Glomerular endothelial cell (primary cell): ENCODE measurements at places on chromosomes 4 and X. TPM values are rescaled to one million over a fixed set of nuclear protein-coding genes. Genes with fewer than 3 reads are reported as not detected.

DNA sequence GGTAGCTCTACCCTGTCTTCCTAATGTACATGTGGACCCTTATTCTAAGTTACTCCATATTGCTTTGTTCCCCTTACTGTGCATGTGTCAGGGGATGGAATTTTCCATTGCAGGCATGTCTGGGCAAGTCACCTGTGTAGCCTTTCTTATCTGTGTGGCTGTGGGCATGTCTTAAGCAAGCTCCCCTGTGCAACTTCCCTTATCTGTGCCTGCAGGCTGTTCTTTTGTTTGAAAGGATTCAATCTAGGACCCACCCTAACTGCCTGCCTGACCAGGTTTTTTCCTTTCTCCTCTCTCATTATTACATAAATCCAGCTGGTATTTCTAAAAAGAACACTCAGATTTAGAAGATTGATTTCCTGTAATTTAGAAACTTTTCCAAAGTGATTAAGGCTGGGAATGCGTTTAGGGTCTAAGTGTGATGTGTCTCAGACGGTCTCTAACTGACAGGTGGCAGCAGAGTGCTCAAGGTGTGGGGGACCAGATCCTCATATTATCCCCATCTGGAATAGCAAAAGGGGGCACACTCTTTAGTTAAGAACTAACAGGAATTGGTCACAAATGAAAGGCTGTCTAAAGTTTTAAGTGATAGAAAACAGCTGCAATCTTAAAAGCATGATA is 198.9 kb upstream of the PPP1R2C start:
- DNase-seq: no peak

GRCh38 chr4:61628727-61629126 is 428.6 kb downstream of the ADGRL3 start:
- DNase-seq: no peak

The EGFL6 gene
- not detected in 2 replicates for total RNA-seq

- DNase-seq: no peak
Measured at GRCh38 chrX:134963041-134963440, 27.8 kb upstream of the SMIM10 start.

The MSX1 gene
- 6.6 and 13.0 TPM in 2 replicates for total RNA-seq

GRCh38 chr4:105462576-105462975 is 11.3 kb downstream of the PPA2 start:
- DNase-seq: no peak

- DNase-seq: no peak
Measured at GRCh38 chr4:18627447-18628005, 606.0 kb upstream of the LCORL start.

DNA sequence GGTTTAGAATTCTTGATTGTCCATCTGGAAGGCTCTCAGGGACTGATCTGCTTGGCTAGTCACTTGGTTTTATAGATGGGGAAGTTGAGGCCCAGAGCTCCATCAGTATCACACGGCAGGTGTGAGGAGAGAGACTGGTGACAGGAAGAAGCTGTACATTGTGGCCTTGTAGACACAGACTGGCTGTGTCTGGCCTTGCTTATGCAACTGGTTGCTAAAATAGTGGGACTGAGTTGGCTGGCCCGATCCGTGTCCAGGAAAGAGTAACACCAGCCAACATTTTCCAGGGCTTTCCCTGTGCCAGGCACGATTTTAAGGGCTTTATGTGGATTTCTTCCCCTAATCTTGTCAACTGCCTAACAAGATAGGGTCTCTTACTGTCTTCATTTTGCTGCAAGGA is 2.8 kb downstream of the TBC1D14 start:
- no peak for DNase-seq

GRCh38 chr4:1172971-1173757 is 781 bp upstream of the SPON2 start:
- no peak for DNase-seq

The RPL10 gene
- total RNA-seq: 5,051 and 8,288 TPM in 2 replicates

- DNase-seq: no peak
Measured at GRCh38 chr4:123399627-123400358, 3.2 kb downstream of the SPRY1 start.

- DNase-seq: no peak
Measured at GRCh38 chr4:108359130-108359985, 190.6 kb upstream of the LEF1 start.

The STBD1 gene
- 3.5 and 4.3 TPM in 2 replicates for total RNA-seq

- DNase-seq: no peak
Measured at GRCh38 chrX:44949125-44949524, 76.1 kb downstream of the KDM6A start.

The GRIA3 gene
- total RNA-seq: 0.53 and 0.58 TPM in 2 replicates

- DNase-seq: no peak
Measured at GRCh38 chrX:100606753-100607152, 22.0 kb downstream of the TNMD start.

The MAGEA3 gene
- total RNA-seq: not detected in 2 replicates

GRCh38 chr4:108814326-108814725 is 51.5 kb upstream of the ETNPPL start:
- DNase-seq: no peak

- DNase-seq: no peak
Measured at GRCh38 chr4:55499495-55499894, 47.2 kb downstream of the CLOCK start.

DNA sequence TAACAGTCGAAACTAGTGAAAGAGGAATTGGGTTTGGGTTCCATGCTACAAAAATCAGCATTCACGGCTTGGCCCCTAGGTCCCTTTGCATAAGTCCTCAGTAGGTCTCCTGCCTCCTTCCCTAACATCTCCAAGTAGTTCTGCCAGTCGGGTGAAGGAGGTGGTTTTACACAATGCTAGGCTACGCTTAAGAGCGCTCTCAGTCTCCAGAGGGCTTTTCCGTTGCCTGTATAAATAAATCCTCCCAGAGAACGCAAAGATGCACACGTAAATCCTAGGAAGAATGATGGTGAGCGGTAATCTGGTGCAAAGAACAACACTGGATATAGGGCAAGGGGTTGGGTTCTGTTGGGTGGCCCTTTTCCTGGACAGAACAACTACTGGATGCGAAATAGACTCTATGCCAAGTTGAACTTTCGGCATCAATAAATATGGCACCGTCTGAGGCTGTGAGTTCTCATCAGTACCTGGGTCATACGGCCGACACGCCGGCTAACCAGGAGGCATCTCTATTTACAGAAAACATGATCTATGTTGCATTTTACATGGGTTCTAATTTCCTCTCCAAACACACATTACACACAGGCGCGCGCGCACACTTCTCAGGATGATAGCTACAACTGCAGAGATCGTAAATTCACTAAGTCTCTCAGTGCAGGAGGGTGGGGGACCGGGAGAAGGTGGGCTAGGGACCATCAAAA is 1.3 kb downstream of the CAMK2D start:
- DNase-seq: no peak

The XAGE1A gene
- not detected in 2 replicates for total RNA-seq

DNA sequence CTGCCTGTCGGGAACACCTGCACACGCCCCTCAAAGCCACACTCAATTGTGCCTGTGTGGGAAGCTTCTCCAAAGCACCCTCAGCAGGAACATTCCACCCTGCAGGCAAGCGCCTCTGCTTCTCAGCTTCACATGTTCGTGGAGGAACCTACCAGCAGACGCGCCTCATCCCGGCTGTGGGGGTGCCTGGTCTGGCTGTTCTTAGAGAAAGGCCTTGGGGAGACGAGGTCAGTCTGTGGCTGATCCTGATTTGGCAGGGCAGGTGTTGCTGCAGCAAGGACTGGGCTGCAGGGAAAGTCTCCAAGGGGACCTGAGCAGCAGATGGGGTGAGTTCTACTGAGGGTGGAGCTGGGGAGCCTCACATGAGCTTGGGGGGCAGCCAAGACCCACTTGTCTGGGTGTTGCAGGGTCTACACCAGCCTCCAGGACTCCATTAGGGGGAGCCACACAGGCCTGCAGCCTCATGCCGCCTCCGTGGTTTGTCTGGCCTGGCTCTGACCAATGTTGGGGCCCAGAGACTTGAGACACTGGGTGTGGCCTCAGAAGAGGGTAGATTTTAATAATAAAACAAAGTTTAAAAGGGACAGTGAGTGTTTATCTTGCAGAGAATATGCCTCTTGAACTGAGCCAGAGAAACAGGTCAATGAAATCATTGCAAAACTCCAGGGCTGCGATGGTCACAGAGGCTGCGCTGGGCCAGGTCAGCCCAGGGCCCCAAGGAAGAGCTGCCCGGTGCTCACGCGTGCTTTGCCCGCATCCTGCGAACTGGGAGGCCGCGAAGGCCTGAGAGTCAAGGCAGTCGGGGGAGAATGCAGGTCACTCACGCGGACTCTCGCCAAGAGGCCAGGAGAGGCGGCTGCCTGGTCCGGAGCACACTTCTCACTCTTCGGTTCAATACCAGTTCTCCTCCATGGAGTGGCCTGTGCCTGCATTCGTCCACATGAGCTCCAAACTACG is 21.1 kb downstream of the RNF212 start:
- no peak for DNase-seq

The IL1RAPL1 gene
- total RNA-seq: 1.2 and 1.7 TPM in 2 replicates

DNA sequence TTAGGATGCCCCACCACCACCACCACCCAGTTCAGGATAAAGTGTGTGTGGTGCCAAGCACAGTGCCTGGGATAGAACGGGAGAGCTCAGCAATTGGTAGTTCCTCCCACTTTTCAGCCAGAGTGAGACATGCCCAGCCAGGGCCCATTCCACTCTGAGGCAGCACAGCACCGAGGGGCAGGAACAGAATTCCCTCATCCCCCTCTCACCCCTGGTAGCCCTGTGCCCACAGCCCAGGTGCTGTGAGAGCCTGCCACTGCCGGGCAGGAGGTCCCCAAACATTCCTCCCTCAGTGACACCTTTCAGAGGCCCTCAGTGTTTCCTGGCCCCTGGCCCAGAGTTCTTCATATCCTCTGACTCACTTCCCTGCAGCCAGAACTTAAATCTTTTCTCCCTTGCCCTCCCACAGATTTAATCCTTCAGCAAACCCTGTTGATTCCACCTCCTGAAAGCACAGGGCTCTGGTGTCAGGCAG is 8.1 kb downstream of the RIPPLY1 start:
- no peak for DNase-seq

- DNase-seq: no peak
Measured at GRCh38 chr4:139018501-139018900, 2.9 kb downstream of the NOCT start.

DNA sequence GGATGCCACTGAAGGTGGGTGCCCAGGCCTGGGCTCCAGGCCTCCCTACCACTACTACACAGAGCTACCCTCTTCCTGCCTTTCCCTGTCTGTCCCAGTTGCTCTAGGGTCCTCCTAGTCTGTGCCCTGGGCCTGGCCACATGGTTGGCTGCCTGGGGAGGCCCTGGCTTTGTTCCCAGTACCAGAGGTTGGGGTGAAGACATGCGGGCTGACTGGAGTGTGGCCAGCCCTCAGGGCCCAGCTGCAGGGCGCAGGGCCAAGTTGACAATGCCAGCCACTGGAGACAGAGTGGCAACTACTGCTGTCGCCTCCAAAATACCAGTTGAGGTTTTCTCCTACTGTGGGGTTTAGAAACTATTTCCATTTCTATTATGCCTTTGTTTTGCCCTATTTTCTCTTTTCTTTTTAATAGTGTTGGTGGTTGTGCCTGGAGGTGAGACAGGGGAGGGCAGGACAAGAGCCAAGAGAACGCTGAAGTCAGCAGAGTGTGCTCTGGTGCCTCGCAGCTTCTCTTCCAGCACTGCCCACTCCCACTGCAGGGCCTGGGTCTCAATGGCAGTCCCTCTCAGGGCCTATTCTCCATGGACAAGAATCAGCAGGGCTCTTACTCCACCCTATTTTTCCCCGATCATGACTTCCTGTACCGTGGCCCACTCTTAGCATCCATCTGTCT is 32.2 kb upstream of the XPNPEP2 start:
- DNase-seq: no peak

The TAF7L gene
- 0.35 and 1.7 TPM in 2 replicates for total RNA-seq

GRCh38 chr4:183030823-183031222 is 68.2 kb upstream of the WWC2 start:
- no peak for DNase-seq

- no peak for DNase-seq
Measured at GRCh38 chr4:150874338-150875226, 140.5 kb downstream of the LRBA start.

DNA sequence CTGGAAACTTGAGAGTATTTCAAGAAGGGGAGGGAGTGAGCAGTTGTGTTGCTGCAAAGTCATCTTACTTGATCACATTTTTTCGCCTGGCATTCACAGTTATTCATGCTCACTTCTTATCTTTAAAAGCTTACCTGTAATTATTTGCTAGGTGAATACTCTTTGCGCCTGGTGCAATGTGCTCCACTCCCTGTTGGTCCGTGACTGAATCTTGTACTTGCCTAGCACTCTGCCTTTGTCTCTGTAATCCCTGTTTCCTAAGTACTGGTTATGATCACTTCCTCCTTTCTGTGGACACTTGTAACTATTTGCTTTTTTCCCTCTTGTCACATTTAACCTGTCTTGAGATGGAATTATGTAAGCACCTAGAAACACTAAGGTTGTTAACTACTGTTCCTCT is 5.8 kb downstream of the BMP2K start:
- DNase-seq: no peak

The RPS6KA6 gene
- total RNA-seq: 0.29 and 0.34 TPM in 2 replicates

The F8 gene
- 1.5 and 1.8 TPM in 2 replicates for total RNA-seq
